ENCODE measurements at places on chromosomes 6 and 20.

DNA sequence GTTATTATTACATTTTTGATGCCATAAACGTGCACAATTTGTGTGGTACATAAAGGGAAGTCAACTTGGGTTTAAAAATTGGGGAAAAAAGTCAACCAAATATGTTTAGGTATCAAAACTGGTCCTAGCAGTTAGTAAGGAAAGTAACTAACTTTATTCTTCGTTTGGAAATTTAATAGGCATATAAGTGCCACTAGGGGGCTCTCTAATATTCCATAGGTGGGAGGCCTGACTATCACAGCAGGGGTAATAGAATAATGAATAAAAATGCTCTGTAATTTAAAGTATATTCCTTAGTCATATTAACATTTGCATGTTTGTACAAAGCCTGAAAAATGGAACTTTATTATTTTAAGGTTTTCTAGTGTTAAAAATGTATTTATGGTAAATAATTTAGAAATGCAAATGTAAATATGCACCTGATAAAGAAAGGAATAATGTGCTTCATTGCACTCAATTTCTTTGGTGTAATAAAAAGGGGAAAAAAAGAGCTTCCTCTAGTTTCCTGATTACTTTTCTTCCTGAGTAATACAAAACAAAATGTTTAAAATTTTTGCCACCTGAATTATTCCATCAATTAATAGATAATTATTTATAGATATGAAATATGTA is 125.7 kb upstream of the HDAC2 start:
- no peak for DNase-seq

DNA sequence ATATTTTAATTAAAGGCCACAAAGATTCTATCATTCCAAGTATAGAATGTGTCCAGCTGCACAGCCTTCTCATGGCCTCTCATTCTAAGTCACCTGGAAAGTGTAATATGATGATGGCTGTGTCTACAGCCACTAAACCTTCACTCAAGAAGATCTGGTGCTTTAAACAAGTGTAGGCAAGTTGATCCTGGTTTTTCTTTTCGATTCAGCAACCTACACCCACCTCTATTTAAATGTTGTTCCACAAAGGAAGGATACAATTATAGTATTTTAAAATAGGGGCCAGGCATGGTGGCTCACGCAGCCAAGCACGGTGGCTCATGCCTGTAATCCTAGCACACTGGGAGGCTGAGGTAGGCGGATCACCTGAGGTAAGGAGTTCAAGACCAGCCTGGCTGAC is 25.5 kb upstream of the DST start:
- no peak for DNase-seq

- DNase-seq = no peak
These were observed 68.0 kb downstream of the EYA2 start for GRCh38 chr20:46962452-46963195.

DNA sequence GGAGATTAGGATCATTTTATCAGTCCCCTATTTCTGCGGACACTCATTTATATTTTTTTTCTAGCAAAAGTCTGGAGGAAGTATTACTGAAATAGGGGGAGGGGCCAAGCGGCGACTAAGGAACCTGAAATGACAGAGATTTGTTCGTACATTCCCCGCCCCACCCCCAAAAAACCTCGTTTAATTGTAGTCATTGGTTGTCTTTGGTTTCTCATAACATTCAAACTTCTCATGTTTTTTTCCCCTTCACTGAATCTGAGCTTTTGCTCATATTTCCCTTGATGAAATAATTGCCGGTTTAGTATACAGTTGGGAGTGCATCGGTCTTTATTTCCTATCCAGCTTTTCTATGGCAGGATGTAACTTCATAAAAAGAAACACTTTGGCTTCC is 768 bp upstream of the FYN start:
- no peak for DNase-seq

- DNase-seq = no peak
These were observed 145.4 kb downstream of the UST start for GRCh38 chr6:148892247-148892646.

- no peak for DNase-seq
These were observed 18.0 kb downstream of the AIG1 start for GRCh38 chr6:143078468-143079324.

- no peak for DNase-seq
These were observed 7.3 kb downstream of the DNTTIP1 start for GRCh38 chr20:45798935-45799642.

GRCh38 chr6:70131528-70131927 is 171.4 kb downstream of the COL9A1 start:
- DNase-seq = peak; percentile 26

GRCh38 chr20:47574616-47575364 is 73.1 kb downstream of the NCOA3 start:
- no peak for DNase-seq

GRCh38 chr20:17856024-17856564 is 112.5 kb downstream of the SNX5 start:
- peak; percentile 77 for DNase-seq

DNA sequence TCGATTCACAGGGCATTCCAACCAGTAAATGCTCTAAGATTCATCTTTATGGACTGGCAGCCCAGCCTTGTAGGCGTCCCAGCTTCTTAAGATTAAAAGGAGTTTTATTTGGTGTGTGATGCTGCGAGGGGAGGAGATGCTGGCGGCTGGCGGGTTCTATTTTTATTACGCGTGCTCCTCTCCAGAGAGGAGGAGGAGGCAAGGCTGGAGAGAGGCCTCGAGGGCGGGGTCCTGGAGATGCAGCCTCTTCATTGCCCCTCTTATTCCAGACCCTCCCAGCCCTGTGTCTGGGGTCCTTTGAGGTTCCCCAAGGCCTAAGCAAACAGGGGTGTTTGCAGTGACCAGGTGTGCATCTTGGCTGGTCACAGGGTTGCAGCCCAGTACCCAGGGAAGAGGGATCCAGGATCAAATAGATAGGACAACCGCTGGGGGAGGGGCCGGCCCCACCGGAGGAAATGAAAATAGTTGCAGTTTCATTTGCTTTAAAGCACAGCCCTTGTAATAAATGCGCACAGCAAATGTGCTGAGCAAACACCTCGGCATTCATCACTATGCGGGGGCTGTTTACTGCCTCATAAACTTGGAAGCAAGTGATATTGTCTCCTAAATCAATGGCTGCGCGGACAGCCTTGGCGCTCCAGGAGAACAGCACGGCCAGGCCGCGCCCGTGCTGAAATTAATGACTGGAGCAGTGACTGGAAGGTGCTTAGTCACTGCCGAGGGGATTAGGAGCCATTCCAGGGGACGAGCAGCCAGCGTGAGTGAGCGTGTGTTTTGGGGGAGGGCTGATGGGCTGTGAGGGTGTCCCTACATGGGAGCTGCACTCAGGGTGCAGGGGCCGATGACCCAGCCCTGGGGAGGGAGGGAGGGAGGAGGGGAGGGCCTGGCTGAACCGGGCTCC is 83.0 kb downstream of the TMEM242 start:
- no peak for DNase-seq

DNA sequence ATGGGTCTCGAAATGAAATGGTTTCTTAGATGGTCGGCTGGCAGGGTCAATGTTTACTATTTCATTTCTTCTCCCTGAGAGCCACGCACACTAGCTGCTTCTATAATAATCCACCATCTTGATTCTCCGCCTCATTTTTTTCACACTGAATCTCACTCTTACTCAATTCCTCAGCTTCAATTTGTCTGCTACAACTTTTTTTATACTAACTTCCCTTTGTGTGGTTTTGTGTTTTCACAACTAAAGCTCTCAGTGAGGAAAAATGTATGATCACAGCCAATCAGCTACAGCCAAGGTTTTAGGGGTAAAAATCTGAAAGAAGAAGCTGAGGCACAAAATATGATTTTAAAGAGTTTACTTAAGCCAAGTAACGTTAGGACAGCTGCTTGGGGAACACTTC is 1309.4 kb downstream of the EPHA7 start:
- no peak for DNase-seq

DNA sequence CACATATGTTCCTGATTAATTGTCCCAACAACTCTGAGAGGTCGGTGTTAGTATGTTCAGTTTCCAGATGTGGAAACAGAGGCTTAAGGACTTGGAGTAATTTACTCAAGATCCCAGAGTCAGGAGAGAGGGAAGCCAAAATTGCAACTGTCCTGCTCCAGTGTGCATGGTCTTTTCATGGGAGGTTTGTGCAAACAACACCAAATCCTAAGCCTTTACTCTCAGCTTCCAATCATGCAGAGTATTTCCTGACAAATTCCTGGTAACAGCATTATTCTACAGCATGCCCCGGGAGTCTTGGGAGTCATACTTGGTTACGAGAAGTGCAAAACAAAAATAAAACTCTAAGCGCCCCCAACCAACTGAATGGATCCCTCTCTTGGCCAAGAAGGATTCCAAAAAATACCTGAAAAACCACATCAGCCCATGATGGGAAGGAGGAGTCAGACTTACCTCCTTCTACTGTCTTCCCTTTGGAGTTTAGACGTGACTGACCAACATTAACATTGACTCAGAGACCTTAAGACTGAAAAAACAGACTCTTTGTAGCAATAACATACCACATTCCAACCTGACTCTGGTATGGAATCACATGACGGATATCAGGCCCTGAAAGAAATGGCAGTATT is 30.8 kb upstream of the PPP1R3G start:
- DNase-seq = no peak

DNA sequence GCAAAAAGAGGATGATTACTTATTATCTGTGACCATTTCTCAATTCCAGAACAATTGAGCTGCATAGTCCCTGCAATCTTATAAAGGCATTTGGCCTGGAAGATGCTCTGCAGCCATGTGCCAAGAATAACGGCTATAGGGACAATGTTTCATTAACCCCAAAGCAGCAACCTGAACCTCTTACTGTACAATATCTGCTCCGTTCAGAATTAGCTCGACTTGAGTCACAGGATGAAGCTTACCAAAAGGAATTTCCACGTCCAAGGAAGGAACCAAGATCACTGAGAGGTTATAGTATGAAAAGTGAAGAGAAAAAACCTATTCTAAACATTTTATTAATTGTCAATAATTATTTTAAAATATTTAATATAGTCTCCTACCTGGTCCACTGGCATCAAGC is 167.3 kb upstream of the GMDS start:
- no peak for DNase-seq

DNA sequence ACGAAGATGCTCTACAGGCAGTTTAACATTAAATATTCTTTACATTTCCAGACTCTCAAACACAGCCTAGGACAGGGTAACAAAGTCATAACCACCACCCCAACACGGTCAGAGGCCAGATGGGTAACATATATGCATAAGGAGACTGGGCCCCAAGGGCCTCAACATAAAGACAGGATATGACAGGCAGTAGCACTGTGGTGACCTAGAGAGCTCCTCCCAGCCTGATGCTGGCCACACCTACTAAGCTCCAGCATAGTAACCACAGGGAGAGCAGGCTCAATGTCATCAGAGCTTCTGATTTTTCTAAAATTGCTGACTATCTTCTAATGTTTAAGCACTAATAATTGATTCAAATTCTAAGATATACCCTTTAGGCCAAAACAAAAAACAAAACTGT is 21.7 kb downstream of the SMLR1 start:
- DNase-seq = no peak

DNA sequence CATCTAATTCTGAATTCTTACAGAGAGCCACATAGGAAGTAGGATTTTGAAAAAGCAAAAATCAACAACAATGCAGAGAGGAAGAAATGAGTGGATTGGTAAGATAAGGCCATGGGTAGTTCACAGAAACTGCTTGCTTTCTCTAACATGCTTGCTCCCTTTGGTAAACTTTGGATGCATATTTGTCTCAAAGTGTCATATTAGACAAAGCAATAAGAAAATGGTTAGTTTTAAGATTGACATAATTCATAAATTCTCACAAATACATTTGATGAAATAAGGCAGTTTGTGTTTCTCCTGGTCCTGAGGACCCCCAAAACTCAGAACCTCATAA is 31.7 kb downstream of the UTRN start:
- no peak for DNase-seq

- no peak for DNase-seq
These were observed 102.7 kb upstream of the TOP1 start for GRCh38 chr20:40925829-40926510.

GRCh38 chr6:11021003-11021402 is 23.1 kb downstream of the ELOVL2 start:
- DNase-seq = no peak

DNA sequence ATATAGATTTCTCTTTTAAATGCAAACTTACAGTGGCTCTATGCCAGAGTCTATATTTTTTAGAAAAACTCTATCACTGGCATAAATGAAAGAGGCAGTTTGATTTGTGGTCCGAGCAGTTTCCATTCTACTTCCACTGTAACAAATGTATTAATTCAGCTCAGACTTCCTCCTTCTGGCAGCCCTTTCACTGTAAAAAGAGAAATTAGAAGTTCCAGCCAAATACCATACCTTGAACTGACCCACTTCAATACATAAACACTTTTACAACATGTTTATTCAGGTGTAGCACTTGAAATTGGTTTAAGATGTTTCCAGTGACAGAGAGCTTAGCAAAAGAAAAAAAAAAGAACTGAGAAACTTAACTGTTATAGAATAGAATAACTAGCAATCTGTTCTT is 99.3 kb downstream of the BMP5 start:
- no peak for DNase-seq

- DNase-seq = no peak
These were observed 40.3 kb upstream of the SIM1 start for GRCh38 chr6:100504786-100505737.

All from GM06990 (cell line).